GM18507 (cell line): ENCODE measurements at places on chromosomes 6 and 20.

- no peak for DNase-seq
Observed at GRCh38 chr6:169689287-169689686, 12.5 kb downstream of the WDR27 start.

- no peak for DNase-seq
Observed at GRCh38 chr6:102742754-102743356, 1349.3 kb downstream of the GRIK2 start.

DNA sequence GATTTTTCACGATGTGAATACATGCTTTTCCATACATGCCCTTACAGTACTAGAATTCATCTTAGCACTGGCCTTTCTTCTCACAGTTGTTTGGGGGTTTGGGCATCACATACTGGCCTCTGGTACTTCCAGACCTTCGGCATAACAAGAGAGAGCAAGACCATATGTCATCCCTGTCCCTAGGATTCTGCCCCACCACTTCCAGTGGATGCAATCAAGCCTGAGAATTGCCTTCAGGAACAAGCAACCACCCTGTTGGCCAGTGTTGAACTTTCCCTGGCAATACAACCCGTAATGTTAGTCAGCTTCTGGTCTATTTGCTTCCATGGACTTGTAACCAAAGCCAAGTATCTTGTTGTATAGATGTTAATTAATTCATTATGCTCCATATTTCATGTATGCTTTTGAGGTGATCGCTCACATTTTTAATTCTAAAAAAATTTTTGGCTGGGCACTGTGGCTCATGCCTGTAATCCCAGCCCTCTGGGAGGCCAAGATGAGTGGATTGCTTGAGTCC is 15.4 kb upstream of the SLPI start:
- no peak for DNase-seq

- DNase-seq, result no peak
Observed at GRCh38 chr20:46573788-46574584, 23.5 kb upstream of the OCSTAMP start.

DNA sequence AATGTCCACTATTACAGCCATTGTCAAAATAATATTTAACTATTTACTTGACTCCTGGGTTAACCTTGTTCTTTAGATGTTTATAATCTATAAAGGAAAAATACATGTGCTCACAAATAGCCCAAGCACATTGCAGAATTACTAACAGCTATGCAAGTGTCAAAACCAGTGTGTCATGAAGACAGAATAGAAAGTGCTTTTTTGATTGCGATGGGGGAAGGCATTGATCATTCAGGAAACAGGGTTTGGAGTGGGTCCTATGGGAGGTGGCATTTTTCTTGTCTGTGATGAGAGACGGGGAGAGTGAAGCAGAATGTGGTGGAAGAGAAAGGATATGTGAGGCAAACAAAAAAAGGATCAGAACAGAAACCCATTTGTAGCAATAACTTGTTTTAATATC is 1.0 kb upstream of the AGPAT4 start:
- DNase-seq, result no peak

- no peak for DNase-seq
Observed at GRCh38 chr6:11810854-11811643, 32.4 kb upstream of the ADTRP start.

GRCh38 chr6:170101281-170102035 is 189.4 kb downstream of the DLL1 start:
- no peak for DNase-seq

GRCh38 chr6:95991906-95992305 is 23.9 kb upstream of the FUT9 start:
- no peak for DNase-seq

DNA sequence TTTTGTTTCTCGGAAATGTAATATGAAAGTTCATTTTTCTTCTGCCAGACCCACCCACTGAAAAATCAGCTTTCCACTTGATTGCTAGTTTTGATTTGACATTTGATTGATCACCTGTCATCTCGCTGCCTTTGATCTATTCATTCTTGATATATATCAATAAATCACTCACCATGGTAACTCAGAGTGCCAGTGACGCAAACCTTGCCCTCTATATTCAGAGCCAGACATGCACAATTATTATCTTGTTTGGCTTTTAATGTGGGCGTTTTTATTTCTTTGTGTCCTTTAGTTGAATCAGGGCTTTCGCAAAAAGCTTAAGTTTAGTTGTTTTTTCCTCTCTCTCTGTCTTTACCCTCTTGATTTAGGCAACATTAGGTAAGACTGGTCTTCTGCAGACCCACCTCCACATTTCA is 2.0 kb downstream of the TSHZ2 start:
- DNase-seq, result no peak

DNA sequence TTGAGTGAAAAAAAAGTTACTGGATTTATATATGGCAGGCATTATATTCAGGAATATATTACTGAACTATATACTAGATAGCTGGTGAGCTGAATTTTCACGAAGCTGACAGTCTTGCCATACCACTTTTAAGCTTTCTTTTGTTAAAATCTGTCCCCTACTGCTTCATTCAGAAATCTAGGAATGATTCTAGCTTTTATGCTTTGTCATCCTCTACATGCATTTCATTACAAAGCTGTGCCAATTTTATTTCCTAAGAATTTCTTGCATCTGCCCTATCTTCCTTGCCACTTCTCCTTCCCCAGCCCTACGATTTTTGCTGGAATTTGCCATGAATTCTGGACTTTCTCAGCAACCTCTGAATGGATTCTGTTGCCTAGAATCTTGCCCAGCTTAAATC is 158.5 kb upstream of the ADGRB3 start:
- DNase-seq, result no peak

GRCh38 chr20:57030611-57031600 is 235.5 kb downstream of the BMP7 start:
- DNase-seq, result no peak

- no peak for DNase-seq
Observed at GRCh38 chr6:42889815-42890214, 10.4 kb downstream of the RPL7L1 start.

DNA sequence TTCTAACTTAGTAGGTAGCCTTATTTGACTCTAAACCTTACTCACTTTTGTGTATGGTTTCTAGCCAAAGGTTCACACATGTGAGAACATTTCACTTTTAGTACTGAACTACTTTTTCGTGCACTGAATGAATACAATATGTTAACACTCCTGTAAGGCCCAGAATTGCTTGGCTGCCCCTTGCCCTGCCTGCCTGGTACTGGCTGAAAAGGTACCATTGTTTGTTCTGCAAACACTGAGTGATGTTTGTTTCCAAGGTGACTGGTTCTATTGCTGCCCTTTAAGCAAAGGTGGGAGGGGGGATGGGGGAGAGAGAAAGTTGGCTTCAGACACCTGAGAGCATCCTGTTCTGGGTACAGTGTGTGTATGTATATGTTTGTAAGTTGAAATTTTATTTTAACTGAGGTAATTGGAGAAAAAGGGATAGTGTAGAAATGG is 31.2 kb downstream of the RREB1 start:
- DNase-seq, result no peak

DNA sequence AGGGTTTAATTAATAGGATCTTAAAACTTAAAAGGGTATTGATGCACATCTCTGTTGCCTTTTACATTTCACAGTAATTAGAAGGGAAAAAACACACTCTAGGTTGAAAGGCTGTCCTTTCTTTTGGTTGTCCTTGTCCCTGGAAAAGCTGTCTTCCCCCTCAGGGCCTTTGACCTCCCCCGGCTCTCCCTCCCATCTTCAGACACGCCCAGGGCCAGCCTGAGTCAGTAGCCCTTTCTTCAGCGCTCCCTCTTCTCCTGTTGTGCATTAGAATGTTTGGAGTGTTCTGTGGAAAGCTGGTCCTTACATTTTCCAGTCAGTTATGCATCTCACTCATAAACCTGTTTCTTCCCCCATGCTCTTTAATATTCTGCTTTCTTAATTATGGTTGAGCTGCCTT is 157.0 kb downstream of the MTHFD1L start:
- DNase-seq, result no peak

DNA sequence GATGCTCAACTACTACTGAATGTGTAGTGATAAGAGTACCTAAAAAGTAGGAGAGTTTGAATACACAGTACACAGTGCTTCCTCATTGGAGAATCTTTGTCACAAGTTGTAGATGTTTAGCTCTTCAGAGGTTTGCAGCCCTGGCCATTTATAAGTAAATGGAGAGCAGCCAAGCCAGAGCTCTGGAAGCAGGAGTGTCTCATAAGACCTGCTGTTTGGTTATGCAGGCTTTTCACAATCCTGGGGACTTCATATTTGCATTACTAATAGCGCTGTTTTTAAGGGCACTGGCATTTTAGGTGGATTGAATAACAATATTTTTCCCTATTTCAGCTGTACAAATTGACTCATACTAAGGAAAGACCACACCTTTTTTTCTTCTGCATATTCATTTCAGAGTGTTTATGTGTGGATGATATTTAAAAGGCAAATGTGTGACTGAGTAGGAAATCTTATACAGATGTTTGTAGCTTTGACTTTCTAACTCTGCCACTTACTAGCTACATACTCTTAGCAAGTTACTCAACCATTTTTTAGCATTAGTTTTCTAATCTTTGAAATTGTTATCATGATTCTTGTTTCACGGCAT is 730.5 kb upstream of the MAP3K7 start:
- no peak for DNase-seq

GRCh38 chr6:47135772-47136171 is 93.6 kb upstream of the ADGRF1 start:
- DNase-seq, result no peak

DNA sequence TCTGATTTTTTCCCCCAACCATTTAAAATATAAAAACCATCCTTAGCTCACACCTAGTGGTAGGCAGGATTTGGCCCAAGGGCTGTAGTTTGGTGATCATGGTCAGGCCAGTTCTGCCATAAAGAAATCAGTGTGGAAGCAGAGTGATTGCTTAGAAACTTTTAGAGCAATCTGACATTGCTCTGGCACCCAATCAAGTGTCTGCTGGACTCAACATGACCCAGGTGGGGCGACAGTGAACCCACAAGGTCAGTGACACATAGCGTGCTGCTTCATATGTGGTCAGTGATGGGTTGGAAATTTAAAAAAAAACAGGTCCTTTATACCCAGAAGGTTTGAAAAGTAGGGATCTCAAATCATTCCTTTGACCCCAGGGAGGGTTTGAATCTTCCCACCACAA is 107.9 kb downstream of the BANF2 start:
- no peak for DNase-seq

DNA sequence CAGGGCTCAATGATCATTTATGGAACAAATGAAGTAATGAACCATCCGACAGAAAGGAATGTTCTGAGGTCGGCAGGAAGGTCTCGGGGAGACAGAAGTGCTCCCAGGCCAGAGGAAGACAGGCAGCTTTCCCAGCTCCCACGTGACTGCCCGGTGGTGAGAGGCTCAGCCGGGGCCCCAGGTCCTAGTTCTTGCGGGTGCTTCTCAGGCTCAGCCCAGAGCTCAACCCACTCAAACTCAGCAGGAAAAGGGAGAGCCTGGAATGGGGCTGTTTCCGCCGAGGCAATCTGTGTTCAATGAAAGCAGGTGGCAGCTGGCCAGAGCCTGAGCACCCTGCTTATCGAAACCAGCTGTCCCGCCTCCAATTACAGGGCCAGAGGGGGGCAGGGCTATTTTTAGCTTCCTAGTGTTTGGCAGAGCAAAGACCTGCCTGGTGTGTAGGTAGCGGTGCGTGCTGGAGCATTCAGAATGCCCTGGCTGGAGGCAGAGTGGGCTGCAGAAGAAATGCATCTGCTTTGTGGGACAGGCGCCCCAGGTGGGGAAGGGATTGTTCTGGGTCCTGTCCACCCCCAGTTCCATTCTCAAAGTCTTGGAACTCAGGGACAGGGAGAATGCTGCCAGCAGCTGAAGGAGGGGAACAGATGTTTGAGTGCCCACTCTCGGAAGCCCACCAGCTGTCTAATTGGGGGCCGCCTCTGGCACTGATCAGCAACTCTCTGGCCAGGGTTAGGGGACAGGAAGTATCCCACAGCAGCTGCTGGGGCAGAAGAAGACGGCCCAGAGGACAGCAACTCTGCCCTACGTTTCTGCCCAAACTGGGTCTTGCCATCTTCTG is 145.1 kb downstream of the PREX1 start:
- no peak for DNase-seq

- no peak for DNase-seq
Observed at GRCh38 chr6:98724537-98724936, 109.8 kb upstream of the POU3F2 start.

GRCh38 chr6:148509800-148510581 is 167.4 kb downstream of the SASH1 start:
- no peak for DNase-seq

GRCh38 chr6:145405006-145405551 is 330.2 kb downstream of the EPM2A start:
- no peak for DNase-seq

- no peak for DNase-seq
Observed at GRCh38 chr6:113556775-113557174, 300.4 kb upstream of the MARCKS start.

GRCh38 chr6:164753517-164753916 is 555.9 kb downstream of the C6orf118 start:
- no peak for DNase-seq

DNA sequence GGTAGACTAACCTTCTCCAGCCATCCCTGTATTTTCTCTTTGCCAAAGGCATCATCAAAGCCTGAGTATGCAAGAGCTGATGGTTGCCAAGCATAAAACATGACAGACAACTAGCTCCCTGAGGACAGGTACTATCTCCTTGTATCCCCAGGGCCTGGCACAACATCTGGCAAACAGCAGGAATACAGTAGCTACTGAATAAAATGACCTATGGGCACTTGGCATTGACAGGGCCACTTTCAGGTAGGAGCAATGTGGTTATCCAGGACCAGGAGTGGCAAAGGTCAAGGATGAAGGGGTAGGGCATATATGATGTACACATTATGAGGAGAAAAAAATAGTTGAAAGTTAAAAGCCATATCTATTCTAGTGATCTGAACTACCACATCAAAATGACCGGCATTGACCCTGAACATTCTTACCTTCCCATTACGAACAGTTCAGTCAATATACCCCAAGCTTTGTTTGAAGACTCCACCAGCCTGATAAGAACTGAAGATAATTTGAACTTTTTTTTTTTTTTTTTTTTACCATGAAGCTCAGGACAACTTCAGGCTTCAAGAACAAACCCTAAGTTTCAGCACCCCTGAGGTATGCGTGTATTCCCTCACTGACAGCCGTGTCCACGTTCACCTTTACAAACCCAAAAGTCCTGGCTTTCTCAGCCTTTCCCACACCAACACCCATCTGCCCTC is 12.3 kb downstream of the ABHD12 start:
- no peak for DNase-seq
